ENCODE measurements at places on chromosomes 5 and 9.

- no peak for DNase-seq
Observed at GRCh38 chr5:40655138-40655537, 24.6 kb upstream of the PTGER4 start.

DNA sequence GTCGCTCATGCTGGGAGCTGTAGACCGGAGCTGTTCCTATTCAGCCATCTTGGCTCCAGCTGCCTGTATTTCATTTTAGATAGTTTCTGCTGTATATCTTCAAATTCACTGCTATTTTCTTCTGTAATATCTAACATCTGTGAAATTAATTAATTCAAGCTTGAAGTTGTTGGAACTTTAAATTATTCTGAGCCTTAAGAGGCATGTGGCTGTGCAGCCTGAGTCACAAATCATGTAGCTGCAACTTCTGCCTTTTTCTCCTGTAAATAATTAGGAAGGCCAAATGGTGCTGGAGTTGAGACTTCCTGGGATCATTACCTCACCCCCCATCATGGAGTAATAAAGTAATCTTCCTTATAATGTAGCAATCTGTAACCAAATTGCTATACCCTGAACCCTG is 183.3 kb upstream of the PCSK5 start:
- no peak for DNase-seq

DNA sequence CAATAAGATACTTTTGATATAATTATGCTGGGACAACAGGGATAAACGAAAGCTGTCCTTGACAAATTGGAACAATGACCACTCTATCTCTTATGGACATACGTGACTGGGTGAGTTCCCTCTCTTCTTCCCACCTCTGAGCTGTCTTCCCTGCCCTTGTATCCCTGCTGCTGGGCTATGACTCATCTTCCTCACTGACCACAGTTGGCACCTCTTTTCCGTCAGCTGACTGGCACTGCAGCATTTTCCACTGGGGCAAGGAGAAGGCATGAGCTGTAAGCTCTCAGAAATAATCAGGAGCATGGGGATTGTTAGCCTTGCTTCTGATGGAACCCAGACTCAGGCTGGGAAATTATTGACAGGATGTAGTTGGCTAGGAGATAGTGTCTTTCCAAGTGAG is 48.7 kb downstream of the PCSK1 start:
- no peak for DNase-seq

- no peak for DNase-seq
Observed at GRCh38 chr5:147554261-147554817, 44.5 kb upstream of the DPYSL3 start.

- no peak for DNase-seq
Observed at GRCh38 chr5:58185801-58186200, 274.1 kb downstream of the PLK2 start.

- no peak for DNase-seq
Observed at GRCh38 chr9:99259231-99259918, 37.3 kb downstream of the SEC61B start.

DNA sequence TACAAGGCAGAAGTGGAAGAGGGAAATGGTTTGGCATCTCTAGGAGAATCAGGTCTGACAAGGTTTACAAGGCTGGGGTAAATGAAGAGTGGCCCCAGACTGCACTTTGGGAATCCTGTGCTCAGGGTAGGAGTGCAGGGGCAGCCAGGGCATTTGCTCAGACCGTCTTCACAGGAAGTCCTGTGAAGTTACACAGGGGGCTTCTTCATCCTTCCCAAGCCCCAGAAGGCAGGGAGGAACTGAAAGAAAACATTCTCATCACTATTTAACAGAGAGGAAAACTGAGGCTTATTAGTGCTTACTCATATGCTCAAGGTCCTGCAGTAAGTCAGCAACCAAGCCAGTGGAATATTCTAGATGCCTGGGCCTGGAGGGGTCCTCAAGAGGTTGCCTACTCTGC is 80.7 kb downstream of the NRG2 start:
- DNase-seq, result no peak

DNA sequence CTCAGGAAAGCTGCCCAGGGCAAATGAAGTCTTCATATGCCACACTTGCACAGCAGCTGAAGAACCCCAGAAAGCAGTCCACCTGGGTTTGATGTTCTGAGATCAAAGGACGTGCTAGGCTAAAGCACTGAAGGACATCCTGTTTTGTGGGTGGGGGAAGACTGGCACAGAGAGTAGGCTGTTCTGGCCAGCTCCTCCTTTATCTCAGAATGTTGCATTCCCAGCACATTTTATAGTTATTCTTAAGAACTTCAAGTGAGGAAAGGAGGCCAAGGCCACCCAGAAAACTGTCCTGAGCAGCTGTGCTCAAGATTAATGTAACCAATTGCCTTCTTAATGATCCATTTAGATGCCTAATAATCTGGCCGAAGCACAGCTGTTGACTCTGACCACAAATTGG is 10.9 kb downstream of the SHOC1 start:
- DNase-seq, result no peak

GRCh38 chr5:90528601-90529193 is 687 bp downstream of the LYSMD3 start:
- no peak for DNase-seq

GRCh38 chr5:133950821-133951612 is 17.4 kb downstream of the C5orf15 start:
- no peak for DNase-seq

DNA sequence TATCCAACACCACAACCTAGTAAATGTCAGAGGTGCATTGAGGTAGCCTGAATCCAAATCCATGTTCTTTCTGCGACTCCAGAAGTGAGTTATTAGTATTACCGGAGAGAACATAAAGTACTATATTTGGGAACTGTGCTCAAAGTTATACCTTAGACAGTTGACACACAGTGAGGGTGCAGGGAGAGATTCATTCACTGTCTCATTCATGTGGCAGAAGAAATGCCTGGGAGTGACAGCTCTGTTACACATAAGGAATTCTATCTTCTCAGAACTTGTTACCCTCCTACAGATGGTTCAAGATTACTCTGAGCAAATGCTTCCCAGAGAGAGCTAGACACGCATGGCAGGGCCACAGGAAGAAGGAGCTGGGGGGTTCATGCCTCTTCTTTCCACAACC is 103.0 kb downstream of the ATP10B start:
- DNase-seq, result no peak

- no peak for DNase-seq
Observed at GRCh38 chr9:132069046-132069898, 10.4 kb downstream of the MED27 start.

DNA sequence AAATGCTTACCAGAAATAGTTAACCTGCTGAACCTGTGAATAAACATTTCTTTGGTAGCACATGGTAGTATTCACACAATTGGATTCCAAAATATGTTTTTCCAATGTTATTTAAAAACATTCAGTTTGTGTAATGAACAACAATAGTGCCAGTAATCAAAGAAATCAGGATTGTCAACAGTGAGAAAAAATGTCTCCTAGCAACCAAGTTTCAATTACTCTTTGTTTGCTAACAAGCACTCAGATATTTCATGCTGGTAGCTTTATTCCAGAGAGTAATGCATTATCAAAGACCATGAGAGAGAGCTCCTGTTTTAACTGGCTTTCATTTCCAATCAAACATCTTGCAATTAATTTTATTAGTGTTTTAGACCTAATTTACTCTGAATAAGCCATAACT is 768.1 kb upstream of the GRAMD2B start:
- DNase-seq, result no peak

- no peak for DNase-seq
Observed at GRCh38 chr5:17150531-17150930, 66.9 kb upstream of the BASP1 start.

DNA sequence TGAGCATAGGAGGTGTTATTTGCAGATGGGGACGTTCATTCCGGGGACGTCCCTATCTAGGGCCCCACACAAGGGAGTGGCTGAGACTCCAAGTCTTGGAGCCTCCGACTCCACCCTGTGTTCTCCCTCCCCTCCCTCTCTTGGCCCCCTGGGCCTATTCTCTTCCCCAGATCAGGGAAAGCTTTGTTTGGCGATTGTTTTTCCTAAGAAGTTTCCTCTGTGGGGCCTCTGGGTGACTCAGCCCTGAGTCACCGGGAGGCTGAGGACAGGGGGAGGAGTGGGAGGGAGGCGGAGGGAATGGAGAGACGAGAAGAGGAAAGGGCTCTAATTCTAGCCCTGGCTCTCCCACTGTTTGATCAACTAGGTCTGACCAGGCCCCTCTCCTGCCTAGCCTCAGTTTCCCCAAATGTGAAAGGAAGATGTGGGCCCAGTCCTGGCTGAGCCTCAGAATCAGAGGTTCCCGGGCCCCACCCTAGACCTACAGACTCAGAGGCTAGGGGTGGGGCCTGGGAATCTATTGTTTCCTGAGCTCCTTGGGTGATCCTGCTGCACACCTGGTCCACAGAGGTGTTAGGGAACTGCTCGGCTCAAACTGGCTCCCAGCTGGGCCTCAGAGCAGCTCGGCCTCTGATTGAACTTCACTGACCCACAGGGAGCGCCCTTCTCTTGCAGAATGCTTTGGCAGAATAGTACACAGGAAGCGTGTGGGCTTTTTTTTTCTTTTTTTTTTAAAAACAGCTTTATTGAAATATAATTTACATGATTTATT is 19.2 kb downstream of the GSN start:
- DNase-seq, result peak; percentile 85

- no peak for DNase-seq
Observed at GRCh38 chr9:114031948-114032840, 45.9 kb downstream of the AMBP start.

- no peak for DNase-seq
Observed at GRCh38 chr5:35335752-35336151, 105.5 kb upstream of the PRLR start.

- DNase-seq, result no peak
Observed at GRCh38 chr9:135884328-135885035, 22.9 kb downstream of the CAMSAP1 start.

- peak; percentile 44 for DNase-seq
Observed at GRCh38 chr5:132190161-132190817, 37.4 kb downstream of the P4HA2 start.

DNA sequence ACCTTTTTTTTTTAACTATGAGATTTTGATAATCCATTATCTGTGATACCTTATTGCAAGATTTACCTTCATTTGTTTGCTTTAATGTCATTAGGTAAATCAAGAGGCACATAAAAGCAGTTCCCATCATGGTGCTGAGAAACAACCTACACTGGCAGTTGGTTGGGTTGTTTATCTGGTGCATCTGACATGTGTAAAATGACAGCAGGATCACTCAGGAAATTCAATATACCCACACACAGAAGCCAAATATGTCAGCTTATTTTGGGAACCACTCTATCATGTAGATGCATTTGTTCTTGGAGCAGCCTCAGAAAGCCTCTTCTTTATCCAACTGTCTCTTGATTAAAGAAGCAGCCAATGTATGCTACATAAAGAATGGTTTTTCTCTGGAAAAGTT is 7.8 kb upstream of the CCDC192 start:
- DNase-seq, result no peak

- no peak for DNase-seq
Observed at GRCh38 chr5:82720213-82721086, 356.7 kb downstream of the TMEM167A start.

DNA sequence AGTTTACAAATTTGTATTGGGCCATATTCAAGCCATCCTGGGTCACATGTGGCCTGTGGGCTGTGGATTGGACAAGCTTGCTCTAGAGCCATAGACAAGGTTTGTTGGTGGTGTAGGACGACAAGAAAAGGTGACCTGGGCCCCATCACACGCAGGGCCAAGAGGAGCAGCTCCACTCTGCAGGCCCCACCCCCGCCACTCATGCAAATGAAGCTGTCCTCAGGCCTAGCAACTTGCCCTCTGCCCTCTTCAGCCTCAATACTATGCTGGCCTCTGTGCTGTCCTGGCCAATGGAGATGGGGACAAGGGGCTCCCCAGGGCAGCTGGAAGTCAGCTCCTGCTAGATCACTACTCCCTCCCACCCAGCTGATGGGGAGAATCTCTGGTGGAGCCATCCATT is 55.2 kb upstream of the TMEM252 start:
- no peak for DNase-seq

- DNase-seq, result no peak
Observed at GRCh38 chr5:40962207-40962955, 53.1 kb downstream of the C7 start.

DNA sequence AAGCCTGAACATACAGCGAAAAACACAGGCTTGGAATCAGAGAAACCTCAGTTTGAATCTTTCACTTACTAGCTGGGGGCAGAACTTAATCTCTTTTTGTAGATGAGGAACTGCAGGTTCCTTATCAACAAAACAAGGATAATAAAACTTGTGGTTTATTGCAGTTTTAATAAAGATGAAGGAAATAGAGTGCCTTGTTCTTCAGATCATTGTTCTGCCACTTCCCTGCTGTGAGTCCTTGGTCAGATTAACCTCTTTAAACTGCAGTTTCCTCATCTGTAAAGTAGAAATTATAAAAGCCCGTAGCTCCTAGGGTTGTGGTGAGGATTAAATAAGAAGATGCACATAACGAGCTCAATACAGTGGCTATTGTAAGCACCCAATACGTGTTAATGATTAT is 57.4 kb downstream of the FEM1C start:
- no peak for DNase-seq

DNA sequence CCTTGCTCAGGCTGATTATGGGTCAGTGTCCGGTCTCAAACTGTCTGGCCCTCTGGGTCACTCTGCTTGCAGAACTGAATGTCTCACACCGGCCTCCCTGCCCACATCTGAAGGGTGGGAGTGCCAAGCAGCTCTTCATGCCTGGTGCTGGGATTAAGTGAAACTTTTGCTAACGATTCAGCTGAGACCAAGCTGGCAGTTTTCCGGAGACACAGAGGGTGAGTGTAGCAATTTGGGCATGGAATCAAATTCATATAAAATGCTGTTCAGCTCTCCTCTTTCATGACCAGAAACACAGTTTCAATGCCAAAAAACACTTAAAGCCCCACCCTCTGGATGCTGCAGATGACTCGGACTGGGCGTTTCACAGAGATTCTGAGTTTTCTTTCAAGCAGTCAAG is 207.5 kb downstream of the NXNL2 start:
- DNase-seq, result no peak

- no peak for DNase-seq
Observed at GRCh38 chr5:17891881-17892280, 257.6 kb downstream of the TAF11L14 start.
